ENCODE measurements at places on chromosomes 7 and 10. TPM values are rescaled to one million over a fixed set of nuclear protein-coding genes. Genes with fewer than 3 reads are reported as not detected.

DNA sequence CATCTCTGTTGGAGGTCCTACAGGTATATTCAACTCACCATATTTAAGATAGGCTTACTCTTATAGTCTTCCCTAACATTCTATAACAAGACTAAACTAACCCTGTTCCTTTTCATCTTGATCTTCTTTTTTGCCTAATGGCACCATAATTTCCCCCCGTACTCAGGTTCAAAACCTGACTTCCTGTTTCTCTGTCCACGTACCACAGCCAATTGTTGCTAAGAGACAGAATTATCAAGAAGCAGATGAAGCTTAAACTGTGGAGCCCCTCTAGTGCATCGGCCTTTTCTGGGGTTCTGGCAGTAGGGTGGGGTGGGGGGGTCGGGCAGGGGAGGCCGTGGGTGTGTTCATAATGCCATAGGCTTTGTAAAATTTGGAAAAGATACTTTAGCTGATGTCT lies 109.2 kb downstream of the EVX1 start:
- DNase-seq, result no peak

The DYNC1I1 gene
- total RNA-seq, result not detected

DNA sequence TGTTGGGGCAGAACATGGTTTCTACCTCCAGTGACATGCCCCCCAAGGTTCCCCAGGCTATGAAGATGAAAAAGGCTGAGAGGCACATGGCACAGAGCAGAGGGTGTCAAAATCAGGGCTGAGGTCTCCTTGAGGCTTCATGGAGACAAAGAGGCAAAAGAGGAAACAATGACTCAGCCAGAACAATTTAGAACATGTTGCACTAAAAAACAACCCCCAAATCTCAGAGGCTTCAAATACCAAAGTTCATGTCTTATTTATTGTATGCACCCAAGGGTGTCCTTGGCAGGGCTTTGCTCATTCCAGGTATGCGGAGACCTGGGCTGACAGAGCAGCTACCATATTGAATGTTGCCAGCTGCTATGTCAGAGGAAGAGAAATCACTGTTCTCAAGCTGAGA lies 964.1 kb downstream of the GRID1 start:
- no peak for DNase-seq

DNA sequence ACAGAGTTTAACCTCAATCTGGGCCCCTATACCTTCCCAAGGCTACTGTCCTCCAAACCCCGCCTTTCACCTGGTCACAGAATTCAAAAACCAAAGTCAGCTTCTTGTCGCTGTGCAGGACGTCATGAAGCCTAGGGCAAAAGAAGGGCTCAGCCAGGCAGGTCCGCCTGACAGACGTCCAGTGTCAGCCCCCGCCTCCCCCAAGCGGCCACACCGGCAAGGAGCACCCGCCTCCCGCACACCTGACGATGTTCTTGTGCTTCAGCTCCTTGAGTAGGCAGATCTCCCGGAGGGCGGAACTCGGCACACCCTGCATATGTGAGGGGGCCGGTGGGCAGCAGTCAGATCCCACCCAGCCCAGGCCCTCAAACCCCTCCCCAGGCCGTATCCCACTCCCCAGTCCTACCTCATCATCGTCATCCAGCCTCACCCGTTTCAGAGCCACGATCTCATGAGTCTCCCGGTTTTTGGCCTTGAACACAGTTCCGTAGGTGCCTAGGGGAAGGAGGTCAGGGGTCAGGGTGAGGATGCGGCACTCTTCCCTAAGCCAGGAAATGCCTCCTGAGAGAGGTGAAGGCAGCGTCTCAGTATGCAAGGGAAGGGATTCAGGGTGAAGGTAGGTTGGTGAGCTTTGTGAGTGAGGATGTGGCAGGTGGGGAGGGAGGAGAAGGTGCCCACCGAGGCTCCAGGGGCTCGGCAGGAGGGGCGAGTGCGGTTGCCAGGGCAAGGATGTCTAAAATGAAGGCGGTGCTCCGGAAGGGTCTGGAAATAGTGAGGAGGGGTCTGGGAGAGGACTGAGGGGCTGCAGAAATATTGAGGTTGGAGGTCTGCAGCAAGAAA lies 811 bp downstream of the CDK5 start:
- DNase-seq, result no peak

The ANKRD61 gene
- total RNA-seq, result not detected

Data from CD8-positive, alpha-beta T cell (primary cell).